Activated T-helper 9 cell treated with anti-CD3 and anti-CD28 coated beads, Interleukin-2, amount 50 U/mL, for 16 hours (primary cell): ENCODE measurements at places on chromosomes 2 and 18.

DNA sequence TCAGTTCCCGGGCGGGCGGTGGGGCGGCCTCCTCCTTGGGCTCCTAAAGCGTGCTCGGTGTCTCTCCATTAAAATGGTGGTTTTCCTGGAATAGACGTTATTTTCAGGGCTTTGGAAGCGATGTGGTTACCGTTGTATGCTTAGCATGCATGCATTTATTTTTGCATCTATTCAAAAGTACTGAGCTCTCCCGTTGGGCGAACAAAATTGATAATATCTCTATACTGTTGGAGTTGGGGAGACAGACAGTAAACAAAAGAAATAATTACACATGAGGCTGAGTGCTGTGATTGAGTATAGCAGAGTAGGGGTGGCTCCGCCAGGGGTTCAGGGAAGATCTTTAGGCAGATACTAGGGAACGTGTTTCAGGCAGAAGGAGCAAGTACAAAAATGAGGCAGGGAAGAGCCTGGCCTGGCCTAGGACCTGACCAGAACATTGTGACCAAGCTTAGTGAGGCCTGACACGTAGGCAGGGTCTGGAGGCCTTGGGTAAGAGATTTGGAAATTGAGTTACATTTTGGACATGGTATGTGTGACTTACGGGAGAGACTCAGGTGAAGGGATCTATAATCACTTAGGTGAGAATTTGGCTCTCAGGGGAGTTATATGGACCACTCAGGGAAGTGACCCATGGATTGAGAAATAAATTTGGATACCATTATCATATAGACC is 674 bp downstream of the NCAPH start:
- no peak for DNase-seq

DNA sequence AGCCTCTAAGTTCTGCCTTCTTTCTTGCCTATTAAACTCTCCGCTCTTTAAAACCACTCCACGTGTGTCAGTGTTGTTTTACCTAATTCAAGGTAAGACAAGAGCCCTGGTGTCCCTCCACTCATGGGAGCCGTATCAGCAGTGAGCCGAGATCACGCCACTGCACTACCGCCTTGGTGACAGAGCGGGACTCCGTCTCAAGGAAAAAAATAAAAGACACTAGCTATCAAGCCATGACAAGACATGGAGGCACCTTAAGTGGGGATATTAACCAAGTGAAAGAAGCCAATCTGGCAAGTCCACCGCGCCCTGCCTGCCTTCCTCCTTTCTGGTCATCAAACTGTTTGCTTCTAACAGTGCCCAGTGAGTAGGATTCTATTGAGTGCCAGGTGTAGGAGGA is 40.2 kb upstream of the LBH start:
- no peak for DNase-seq

DNA sequence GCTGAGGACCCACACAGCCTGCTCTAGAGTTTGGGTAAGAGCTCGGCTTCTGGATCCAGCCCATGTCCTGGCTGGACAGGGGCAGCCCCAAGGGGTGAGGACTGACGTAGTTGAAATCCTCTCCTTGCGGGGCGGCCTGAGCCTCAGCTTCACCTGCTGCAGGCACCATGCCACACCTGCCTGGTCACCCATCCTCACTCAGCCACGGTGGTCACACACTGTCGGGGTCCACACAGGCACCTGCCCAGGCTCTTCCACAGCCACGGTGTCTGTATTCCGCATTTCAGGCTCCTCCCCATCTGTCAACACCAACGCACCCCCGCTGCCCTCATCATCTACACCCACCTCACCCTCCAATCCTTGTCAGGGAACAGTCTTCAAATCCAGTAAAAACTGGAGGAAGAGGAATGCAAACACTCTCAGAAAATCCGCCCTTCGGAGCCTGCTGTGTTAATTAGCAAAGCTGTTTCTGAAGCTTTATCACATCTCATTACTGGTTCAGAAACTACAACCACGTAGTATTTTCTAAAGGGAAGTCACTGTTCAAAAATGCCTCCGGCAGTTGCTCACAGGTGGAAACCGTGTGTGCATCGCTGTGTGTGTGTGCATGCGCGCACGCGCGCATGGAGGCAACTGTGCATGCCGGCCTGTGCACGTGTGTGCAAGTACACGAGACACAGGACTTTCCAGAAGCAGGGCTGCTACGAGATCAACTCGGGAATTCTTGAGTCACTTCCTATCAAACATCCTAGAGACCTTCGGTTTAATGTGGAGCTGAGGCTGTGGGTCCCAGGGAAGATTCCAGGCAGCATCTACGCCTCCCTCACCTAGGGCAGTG is 38.2 kb downstream of the SLC66A2 start:
- DNase-seq, result no peak

DNA sequence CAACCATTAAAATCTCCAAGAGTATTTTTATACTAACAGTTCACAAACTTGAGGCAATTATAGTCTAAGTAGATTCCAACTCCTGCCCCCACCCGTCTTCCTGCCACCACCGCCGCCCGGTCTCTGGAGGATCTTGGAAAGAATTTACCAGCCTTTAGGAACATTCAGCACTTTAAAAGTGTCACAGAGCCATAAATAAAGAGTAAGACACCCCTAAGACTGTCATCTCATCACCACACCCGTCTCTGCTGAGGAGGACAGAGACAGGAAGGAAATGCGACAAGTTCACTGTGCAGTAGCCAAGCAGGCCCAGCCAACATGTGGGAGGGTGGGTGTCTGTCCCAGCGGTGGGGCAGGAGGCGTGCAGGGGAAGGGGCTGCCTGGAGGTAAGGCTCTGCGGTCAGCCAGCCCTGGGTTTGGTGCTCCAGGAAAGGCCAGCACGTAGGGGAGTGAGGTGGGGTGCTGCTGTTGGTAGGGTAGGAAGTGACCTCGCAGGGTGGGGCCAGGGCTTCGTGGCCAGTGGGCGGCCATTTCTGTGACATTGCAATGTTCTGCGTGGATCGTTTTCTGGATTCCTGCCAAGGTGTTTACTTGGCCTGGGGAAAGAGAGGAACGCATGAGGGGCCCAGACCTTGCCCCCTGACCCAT is 111.6 kb downstream of the FAM210A start:
- no peak for DNase-seq

DNA sequence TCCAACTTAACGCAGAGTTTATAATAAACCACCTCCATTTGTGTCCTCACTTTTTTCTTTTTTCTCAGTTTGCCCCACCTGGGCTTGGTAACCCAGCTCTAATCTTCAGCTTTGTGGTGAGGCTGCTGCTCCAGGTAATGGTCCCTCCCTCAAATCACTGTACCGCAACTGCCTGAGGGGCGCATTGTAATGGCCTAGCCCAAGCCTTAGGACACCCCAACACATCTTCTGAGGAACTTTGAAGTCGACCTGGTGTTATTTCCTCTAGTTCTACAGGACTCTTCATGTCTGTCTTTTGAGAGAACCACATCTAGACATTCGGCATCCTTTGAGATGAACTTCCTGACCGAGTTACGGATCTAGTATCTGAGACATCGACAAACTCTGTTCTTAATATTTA is 99.7 kb downstream of the PLEKHM3 start:
- no peak for DNase-seq

- DNase-seq, result no peak
Measured at GRCh38 chr18:33839452-33840211, 261.6 kb downstream of the ASXL3 start.

DNA sequence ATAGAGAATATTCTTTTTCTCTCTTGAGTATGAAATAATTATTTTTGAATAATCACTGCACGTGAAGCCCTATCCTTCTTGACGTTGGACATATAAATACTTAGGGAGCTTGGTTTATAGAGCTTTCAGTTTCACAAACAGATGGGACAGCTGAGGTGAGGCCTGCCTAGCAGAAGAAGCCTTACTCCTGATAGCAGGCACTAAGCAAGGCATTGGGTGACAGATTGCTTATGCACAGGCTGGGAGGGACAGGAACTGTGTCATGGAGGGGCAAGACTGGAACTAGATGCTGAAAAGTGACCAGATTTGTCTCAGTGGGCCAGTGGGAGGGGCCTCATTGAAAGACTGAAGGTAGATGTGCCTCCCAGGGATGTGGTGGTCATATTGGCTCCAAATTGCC is 220.8 kb downstream of the NEDD4L start:
- no peak for DNase-seq

DNA sequence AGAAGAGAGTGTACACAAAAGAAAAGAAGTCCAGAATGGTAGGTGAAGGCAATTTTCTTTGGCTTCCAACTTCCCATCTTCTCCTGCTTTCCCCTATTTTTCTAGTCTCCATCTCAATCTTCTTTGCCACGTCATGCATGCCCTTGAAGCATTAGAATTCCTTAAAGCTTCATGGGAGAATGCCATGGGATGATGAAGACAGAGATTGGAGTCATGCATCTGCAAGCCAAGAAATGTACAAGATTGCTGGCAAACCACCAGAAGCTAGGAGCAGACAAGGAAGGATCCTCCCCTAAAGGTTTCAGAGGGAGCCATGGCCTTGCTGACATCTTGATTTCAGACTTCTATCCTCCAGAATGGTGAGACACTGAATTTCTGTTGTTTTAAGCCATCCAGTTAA is 305.9 kb downstream of the HRH4 start:
- no peak for DNase-seq
